ENCODE measurements at places on chromosomes 2 and 18.

- no peak for DNase-seq
Observed at GRCh38 chr18:67211646-67212045, 304.9 kb downstream of the DSEL start.

DNA sequence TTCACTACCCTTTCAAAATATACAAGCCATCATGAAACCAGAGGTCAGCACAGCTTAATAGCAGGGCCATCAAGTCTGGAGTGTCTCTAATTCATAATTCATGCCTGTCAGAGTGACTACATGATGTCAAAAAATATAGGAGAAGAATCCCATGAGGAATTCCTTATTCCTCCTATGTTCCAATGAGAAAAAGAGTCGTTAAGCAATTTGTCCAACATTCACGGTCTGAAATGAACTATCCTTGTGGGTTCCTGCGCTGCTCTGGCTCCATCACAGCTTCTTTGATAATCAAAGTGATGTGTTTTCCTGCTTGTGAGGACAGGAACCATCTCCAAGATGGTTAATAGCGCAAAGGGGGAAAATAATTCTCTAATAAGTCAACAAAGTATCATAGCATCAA lies 560.4 kb upstream of the KLHL29 start:
- no peak for DNase-seq

DNA sequence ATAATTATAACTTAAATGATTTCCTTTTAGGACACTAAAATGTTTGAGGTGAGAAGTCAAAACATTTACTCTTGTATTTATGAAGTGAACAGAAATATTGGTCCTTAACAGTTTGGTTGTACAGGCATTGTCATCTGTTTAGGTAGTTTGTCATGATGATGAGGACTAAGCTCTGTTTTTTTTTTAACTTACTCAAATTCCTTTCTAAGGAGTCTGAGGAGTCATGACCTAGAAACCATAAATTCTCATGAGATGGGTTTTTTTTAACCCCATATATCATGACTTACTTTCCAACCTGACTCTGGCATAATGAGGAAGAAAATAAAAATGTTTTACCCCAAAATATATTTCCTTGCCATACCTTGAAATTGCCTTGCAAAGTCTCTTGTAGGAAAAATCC lies 1176.2 kb downstream of the SUCLG1 start:
- no peak for DNase-seq

DNA sequence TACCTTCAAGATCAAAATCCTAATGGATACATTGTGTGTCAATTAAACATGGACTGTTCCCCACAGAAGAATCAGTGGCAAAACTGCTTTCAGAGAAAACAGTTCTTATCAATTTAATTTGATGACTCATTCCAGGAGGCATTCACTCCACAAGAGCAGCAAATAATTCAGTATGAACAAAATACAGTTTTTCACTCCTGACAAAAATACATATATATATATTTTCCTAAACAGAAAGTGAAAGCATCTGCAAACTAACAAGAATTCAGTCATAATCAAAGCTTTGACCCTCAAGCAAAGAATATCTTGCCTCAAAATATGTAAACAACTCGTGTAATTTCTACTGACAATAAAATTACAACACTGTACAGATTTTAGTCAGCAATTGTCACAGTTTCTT lies 685.1 kb upstream of the SLC8A1 start:
- DNase-seq: no peak

DNA sequence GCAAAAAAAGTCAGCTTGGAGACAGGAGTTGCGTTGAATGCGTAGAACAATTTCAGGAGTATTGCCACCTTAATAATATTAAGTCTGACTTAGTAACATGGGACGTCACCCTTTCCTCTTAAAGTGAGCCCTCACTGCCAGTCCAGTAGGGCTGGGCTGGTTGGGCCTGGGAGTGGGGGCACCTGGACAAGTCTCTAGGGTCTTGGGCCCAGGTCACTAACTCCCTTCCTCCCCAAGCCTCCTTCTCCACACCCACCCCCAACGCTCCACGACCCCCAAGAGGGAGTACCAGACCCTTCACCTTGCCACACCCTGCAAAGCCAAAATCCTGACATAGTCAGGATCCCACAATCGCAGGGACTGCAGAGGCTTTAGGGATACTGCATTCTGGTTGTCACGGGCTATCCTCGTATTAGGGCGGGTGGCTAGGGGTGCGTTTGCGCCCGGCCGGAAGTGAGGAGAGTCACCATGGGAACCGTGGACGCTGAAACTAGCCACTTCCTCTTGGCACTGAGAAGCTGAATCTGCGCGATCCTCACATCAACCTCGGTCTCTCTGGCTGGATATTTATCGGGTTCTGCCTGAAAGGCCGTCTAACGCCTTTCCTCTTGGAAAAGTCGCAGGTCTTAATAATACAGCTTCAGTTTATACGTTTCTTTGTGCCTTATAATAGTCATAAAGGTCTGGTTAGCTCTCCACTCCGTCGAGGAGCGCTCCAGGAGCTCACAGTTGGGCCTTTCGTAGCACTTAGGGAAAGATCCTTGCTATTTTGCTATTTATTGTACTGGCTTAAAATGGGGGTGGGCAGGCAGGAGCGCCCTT lies 10.3 kb upstream of the CXXC1 start:
- DNase-seq: no peak

- no peak for DNase-seq
Observed at GRCh38 chr18:59721931-59722330, 24.7 kb upstream of the CCBE1 start.

- DNase-seq: no peak
Observed at GRCh38 chr18:21456428-21457178, 143.9 kb downstream of the ESCO1 start.

- DNase-seq: no peak
Observed at GRCh38 chr2:45923701-45924100, 272.2 kb downstream of the PRKCE start.

DNA sequence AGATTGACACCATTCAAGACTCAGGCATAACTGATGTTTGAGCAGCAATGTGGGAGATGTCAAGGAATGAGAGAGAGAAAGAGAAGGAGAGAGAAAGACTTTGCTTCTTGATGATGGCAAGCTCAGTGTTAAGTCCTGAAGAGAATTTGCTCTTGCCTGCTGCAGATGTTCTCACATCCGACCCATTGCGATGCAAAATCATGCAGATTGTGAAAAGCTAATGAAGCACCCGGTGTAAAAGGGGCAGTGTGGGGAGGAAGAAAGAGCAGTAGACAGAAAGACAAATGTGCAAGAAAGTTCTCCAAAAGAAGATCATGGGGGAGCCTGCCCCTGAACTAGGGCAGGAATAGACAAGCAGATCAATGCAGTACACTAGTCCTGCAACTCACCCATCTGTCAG lies 57.7 kb downstream of the EMX1 start:
- DNase-seq: no peak

GRCh38 chr2:105712981-105713596 lies 31.6 kb upstream of the NCK2 start:
- DNase-seq: peak; percentile 29
